ENCODE measurements at places on chromosomes 3 and 15.
A peak's percentile ranks its signal among the peaks of the same experiment; 100 is the strongest.

- DNase-seq: peak; percentile 15
These were observed 45.1 kb downstream of the SEC22A start for GRCh38 chr3:123246866-123247265.

- DNase-seq: no peak
These were observed 270.0 kb downstream of the UACA start for GRCh38 chr15:70493376-70493775.

DNA sequence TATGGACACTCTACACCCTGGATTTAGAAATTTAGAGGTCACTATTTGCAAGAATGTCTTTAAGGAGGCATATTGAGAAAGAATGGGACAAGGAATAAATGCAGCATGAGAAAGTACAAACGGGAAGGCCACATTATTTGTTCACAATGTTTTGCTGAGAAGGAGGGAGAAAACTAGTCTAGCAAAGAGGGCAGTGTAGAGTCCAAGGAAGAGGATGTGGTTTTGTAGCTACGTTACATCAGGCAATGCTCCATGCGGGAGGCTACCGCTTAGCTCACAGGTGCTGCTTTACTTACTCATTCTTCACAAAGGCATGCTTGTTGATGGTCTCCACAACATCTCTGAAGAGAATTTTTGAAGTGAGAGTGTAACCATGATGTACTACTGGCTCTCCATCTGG, 191.1 kb downstream of the PLCH1 start:
- no peak for DNase-seq

GRCh38 chr3:37588758-37589157, 272.9 kb upstream of the CTDSPL start:
- DNase-seq: no peak

GRCh38 chr3:59472541-59472940, 422.7 kb upstream of the CFAP20DC start:
- DNase-seq: no peak

- DNase-seq: no peak
These were observed 86.0 kb downstream of the SEMA5B start for GRCh38 chr3:122941228-122942206.

DNA sequence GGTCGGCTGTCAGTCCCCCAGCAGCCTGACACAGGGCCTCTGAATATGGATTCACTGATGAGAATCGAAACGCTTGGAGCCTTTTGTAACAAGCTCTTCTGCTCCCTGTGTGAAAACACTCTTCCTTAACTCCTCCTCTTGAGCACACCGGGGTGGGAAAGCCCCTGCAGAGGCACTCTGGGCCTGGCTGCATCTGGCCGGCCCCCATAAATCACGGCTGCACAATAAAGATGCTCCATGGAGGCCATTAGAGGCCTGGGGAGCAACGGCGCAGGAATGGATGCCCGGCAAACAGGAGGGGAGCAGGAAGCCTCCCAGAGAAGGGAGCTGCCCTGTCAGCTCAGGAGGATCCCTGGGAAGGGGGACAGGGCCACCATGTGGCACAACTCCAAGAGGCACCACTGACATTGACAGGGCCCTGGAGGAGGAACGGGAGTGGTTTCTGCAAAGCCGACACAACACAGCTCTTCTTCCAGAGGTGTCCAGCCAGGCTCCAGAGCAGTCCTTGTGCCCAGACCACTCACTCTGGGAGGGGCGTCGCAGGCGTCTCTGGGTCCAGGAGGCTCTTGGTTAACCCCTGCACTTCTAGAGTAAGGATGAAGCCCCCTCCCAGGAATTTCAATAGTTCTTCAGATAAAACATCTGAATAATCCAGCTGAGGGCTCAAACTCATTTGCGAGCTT, 509.3 kb upstream of the PPP2R3A start:
- peak; percentile 36 for DNase-seq

DNA sequence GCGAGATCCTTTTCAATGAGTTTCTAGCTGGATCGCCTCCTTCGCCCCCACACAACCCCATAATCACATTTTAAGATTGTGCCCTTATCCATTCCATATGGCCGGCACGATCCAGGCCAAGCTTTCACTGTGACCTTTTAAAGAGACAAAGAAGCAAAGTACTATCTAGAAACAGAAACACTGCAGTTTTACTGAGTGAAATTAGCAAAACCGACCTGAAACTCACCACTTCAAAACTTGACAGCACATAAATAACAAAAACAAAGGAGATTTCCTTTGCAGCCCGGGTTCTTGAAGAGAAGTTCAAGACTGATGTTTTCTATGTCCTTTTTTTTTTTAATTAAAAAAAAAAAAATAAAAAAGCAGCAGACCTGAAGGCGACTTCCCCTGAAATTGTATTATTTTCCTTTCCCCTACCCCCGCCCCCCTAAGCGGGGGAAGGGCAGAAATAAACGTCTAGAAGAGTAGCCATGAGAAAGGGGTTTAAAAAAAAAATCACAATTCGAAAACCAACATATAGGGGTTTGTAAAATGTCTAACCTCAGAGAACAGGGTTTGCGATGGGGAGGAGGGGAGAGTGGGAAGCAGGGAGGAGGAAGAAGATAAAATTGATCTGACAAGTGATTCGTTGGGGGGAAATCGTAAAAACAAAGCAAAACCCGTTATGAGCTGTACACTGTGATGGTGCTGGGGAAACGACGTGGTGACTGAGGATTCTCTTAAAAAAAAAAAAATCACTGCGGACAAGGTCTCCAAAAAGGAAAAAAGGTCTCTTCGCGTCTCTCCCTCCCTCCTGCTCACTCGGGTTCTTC, 1.5 kb downstream of the SATB1 start:
- DNase-seq: peak; percentile 43

- no peak for DNase-seq
These were observed 709.4 kb upstream of the NR2F2 start for GRCh38 chr15:95620934-95621579.
